ENCODE measurements at places on chromosomes 7 and 10.

- DNase-seq = no peak
Observed at GRCh38 chr7:152967958-152968357, 208.4 kb downstream of the ACTR3B start.

- no peak for DNase-seq
Observed at GRCh38 chr7:43873300-43873699, 4.0 kb upstream of the MRPS24 start.

- DNase-seq = no peak
Observed at GRCh38 chr7:142024547-142024946, 28.9 kb downstream of the MGAM start.

- DNase-seq = no peak
Observed at GRCh38 chr7:102205915-102206314, 80.8 kb upstream of the SH2B2 start.

DNA sequence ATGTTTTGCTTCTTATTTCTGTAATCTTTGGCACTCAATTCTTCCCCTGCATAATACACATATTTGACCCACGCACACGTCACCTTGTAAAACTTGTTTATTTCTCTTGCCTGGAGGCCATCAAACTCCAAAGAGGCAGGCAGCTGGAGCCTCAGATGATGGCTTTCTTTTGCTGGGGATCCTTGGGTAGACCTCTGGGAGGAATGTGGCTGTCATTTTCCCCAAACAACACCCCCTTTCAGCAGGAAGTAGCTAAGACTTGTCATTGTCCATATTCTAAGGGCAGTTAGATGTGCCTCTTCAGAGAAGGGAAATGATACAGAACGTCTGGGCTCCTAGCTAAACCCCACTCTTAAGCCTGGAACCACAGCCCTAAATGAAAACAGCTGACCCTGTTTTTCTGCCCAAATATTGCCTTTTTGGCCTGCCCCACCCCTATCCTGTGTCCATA lies 111.3 kb downstream of the ITGB8 start:
- DNase-seq = no peak

GRCh38 chr10:18020523-18020922 lies 68.8 kb downstream of the SLC39A12 start:
- no peak for DNase-seq

DNA sequence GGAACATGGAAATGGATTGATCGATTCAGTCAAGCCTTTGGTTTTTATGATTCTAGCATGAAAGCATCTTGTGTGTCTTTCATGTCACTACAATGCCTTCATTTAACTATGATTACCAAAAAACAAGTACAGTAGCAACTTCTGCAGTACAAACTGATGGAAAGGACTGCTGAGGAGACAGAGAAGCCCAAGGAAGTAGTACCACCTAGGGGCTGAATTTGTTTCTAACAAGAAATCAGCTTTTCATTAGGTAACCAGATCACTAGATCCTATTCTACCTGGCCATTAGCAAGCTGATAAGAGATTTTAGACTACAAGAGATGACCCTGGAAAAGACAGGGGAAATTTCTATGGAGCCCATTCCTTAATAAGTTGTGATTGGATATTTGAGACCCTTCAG lies 3.2 kb upstream of the IFIT1 start:
- no peak for DNase-seq

GRCh38 chr7:129144834-129145668 lies 544 bp downstream of the TSPAN33 start:
- DNase-seq = peak; percentile 22

- no peak for DNase-seq
Observed at GRCh38 chr7:727806-728460, 852 bp upstream of the PRKAR1B start.

DNA sequence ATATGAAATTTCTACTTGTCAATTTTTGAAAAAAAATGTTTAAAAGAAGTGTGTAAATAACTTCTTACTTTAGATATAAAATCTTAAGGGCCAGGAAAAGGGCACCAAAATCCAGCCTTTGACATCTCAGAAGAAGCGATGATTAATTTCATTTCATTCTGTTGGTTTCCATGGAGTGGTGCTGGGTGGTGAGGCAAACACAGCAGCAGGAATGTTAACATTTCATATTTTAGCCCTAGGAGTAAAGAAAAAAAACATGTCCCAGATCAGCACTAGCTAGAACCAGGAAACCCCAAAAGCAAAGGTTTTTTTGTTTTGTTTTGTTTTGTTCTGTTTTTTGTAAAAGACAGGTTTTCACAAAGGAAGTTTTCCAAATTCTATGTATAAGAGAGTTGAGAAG lies 298.8 kb upstream of the C7orf33 start:
- DNase-seq = no peak

GRCh38 chr10:80493522-80494051 lies 39.5 kb downstream of the TSPAN14 start:
- DNase-seq = peak; percentile 49

DNA sequence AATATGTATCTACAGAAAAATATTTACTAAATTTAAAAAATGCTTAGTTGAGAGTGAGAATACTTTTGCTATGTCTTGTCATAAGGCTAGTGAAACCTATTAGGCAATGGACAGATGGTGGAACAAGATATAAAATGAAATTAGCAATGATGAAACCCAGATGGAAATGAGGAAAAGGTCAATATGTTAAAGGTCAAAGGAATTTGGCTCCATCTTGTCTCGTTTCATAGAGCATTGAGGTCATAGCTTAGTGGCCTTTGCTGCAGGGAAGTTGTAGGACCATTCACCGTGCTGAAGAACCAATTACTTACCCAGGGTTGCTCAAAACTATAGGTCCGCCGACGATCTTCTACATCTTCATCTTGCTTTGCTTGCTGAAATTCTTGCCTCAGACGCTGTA lies 683.9 kb downstream of the PARD3 start:
- DNase-seq = no peak

DNA sequence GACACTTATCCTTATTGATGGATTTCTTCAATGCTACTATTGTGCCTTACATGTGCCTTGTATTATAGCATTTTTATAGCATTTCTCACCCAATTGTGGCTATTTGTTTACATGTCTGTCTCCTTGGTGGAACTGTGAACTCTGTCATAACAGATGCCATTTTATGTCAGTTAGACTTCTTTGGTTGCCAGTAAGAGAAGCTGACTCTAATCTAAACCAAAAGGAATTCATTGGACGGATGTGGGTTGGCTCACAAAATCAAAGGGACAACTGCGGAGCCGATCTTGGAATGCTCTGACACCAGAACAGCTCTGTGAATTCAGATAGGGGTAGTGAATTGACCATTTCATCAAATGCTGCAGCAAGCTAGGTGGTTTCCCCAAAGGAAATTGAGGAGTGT lies 15.0 kb downstream of the GARIN1A start:
- DNase-seq = no peak

- DNase-seq = no peak
Observed at GRCh38 chr7:108072739-108073138, 57.4 kb downstream of the LAMB4 start.

- no peak for DNase-seq
Observed at GRCh38 chr10:70858759-70859158, 29.6 kb downstream of the PCBD1 start.

DNA sequence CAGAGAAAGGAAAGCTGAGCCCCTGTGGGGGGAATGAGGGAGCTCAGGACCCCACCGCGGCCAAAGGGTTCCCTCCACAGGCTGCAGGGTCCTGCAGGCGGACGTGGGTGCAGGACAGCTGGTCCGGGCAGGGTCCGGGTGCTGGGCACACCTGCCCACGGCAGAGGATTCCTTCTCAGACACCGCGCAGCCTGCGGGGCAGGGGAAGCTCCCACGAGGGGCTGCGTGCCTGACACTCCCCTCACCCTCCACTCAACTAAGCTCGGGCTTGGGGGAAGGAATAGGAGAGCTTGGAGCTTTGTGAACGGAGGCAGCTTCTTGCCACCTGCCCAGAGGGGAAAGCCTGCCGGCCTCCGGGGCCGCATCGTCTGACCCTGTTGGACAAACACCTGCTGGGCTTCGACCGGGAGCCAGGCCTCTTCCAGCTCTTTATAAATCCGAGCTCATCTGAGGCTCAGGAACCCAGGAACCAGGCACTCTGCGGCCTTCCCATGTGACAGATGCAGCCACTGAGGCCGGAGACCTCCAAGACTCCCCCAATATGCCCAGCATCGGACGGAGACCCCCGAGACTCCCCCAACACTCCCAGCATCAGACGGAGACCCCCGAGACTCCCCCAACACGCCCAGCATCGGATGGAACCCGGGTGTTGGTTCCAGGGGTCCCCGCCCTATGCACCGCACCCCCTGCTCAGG lies 97.3 kb downstream of the PDGFA start:
- no peak for DNase-seq

DNA sequence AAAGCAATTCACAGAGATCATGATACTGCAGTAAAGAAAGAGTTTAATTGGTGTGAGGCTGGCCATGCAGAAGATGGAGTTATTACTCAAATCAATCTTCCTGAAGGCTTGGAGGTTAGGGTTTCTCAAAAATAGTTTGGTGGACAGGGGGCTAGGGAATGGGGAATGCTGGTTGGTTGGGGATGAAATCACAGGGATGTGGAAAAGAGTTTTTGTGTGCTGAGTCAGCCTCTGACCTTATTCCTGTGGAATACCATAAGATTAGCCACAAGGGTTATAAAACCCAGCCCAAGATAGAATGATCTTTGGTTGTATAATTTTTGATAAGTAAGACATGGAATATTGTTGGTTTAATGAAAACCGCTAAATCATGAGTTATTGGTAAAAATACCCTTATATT lies 764.3 kb downstream of the TYW1 start:
- no peak for DNase-seq

GRCh38 chr7:144474800-144475615 lies 71.5 kb upstream of the NOBOX start:
- no peak for DNase-seq

GRCh38 chr10:98318861-98319260 lies 50.9 kb upstream of the LOXL4 start:
- no peak for DNase-seq

- DNase-seq = no peak
Observed at GRCh38 chr7:133275008-133275407, 22.1 kb downstream of the EXOC4 start.

GRCh38 chr7:116193329-116194087 lies 16.8 kb upstream of the TES start:
- no peak for DNase-seq

- no peak for DNase-seq
Observed at GRCh38 chr10:42988517-42989395, 88.1 kb upstream of the RET start.

DNA sequence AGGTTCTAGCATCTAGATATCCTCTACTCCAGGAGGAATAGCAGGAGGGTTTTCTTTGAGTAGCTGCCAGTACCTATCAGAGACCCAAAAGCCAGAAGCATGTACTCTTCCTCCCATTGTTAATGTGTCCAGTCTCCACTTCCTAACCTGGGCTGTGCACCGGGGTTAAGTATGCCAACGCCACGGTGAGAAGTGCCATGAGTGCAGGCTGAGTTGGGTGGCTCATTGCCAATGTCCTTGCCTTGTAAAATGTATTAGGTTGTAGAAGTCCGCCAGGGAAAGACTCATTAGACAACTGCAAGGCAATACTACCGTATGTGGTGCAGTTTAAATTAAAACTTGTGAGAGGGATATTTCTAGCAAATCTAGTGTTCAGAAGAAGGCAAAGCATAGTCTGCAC lies 55.0 kb upstream of the PRR15 start:
- DNase-seq = no peak

GRCh38 chr10:102112210-102112817 lies 7.9 kb downstream of the LDB1 start:
- DNase-seq = no peak

GRCh38 chr10:71927776-71928592 lies 36.2 kb upstream of the CHST3 start:
- DNase-seq = no peak

DNA sequence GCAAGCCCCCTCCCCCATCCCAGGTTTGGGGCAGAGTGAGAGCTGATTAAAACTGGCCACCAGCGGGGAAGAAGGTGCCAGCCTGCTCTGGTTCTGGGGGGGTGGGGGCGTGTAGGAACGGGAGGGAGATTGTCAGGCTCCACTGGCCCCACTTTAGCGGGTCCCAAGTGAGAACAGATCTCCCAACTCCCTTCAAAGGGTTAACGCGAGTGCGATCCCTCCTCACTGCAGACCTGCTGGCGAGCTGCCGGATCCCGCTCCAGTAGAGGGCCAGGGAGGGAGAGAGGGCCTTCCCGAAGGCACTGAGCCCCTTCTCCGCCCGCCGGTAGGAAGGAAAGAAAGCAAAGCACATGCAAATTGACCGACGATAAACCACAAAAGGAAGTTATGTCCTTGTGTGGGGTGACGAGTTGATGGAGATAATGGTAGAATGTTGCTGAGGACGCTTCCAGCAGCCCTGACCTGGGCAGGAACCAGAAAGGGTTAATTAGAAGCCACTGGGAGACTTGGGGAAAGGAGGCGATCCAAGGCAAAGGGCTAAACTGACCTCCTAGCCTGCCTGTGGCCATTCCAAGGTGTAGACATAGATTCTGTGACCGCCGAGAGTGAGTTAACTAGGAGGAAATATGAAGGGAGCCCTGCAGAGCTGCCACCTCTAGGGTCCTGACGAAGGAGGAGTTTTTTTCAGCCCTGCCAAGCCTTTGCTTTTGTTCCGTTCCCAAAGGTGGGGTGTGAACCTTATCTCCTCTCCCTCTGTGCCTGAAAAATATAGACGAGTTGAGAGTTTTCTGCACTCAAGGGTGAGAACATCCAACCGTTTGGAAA lies 1.5 kb downstream of the NRG3 start:
- no peak for DNase-seq

GRCh38 chr7:149808311-149808710 lies 29.9 kb upstream of the ZNF862 start:
- DNase-seq = no peak

DNA sequence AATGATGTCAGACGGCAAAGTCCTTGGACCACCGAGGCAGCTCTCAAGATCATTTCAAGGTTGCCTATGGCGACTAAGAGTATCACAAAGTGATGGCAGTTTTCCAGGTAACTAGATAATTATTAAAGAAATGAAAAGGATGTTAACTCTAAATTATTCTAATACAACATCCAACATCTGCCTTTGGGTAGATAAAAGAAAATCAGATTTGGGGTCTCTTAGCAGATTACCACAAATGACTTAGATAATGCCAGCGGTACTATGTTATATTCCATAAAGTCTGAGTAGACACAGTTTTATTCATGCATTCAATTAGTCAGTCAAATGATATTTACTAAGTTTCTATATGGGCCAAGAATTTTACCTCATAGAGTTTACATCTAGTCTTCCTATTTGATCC lies 441.3 kb downstream of the NEBL start:
- DNase-seq = no peak

DNA sequence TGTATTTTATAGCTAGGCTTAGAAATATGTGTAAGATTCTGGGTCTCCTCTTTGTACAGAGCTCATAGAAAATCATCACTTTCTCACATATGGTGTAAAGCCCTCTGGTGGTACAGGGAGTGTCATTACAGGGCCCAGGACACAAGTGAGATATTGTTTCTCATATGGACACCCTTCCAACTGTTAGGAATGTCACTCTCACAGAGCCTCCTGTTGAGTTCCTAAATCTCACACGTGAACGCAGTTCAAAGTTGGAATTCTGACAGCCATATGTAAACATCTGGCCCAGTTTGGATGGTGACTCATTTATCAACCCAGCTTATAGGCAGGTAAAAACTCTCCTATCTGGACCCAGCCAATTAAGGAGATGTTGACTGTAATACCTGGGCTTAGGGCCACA lies 35.4 kb upstream of the ZNF107 start:
- no peak for DNase-seq
